Osteoblast (primary cell): ENCODE measurements at places on chromosomes 16 and 17.

DNA sequence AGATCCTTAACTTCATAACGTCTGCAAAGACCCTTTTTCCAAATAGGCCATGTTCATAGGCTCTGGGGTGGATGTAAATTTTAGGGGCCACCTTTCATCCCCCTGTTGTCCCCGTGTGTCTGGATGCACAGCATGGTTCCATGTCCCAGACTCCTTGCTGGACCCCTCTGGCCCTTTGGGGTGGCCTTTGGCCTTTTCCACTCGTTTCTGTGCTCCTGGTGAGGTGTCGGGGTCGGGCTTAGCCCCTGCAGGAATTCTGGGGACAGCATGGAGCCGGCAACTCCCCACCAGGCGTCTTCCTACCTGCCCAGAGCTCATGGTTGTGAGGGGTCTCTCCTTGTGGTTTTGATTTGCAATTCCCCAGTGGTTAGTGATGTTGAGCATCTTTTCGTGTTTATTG is 183.5 kb downstream of the SEC14L1 start:
- DNase-seq = no peak

GRCh38 chr17:14269473-14269872 is 31.4 kb upstream of the HS3ST3B1 start:
- no peak for DNase-seq

- DNase-seq = no peak
These were observed 141.3 kb upstream of the CACNG3 start for GRCh38 chr16:24114876-24115275.

- peak; percentile 52 for DNase-seq
These were observed 67.5 kb downstream of the SMPD3 start for GRCh38 chr16:68380676-68381362.

- no peak for DNase-seq
These were observed 130.0 kb downstream of the CYB561 start for GRCh38 chr17:63316100-63316499.

DNA sequence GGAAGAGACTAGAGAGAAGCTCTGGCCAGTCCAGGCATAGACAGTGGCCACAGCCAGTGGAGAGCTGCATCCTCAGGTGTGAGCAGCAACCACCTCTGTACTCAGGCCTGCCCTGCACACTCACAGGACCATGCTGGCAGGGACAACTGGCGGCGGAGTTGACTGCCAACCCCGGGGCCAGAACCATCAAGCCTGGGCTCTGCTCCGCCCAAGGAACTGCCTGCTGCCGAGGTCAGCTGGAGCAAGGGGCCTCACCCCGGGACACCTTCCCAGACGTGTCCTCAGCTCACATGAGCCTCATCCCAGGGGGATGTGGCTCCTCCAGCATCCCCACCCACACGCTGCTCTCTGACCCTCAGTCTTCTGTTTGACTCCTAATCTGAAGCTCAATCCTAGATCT is 3.2 kb downstream of the RHBDF1 start:
- no peak for DNase-seq
